Muscle of leg (tissue), 16 donors: ENCODE measurements at places on chromosomes 5 and 9. TPM values are rescaled to one million over a fixed set of nuclear protein-coding genes. Genes with fewer than 3 reads are reported as not detected.

DNA sequence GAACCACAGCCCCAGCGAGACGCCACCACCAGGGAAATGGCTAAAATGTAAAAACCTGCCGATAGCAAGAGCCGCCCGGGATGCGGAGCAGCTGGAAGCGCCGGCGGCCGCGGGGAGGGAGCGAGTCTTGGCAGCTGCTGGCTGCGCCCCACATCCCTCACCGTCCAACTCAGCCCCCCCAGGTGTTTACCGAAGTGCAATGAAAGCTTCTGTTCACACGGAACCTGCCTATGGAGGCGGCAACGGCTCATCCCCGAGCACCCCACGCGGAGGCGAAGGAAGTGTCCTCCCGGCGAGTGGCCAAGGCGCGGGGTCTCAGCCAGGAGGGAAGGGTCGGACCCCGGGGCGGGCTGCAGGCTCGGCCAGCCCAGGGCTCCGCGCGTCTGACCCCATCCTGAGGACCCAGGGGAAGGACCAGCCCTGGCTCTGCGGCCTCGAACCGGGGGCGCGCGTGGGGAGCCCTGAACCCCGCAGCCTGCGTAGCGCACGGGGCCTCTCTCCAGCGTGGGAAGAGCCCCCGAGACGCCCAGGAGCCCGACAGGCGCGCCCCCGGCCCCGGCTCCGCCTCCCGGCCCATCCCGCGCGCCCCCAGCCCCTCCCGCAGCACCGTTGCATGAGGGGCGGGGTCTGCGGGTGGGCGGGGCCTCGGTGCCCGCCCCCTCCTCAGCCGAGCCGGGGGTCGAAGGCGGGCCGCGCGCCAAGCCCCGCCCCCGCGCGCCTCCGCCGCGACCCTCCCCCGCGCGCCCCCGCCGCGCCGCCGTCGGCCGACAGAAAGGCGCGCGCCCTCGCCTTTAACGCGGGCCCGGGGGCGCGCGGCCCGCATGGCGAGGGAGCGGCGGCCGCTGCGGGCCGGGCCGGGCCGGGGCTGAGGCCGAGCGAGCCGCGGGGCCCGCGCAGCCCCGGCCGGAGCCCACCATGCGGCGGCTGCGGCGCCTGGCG, at the start of gene DIPK1B:
Gene DIPK1B, plus strand, starts transcription at position 822 of the 939 bp plus-strand sequence. Its CDS starts 94 bp downstream, at position 916.
- peak; percentile 67 for DNase-seq

DNA sequence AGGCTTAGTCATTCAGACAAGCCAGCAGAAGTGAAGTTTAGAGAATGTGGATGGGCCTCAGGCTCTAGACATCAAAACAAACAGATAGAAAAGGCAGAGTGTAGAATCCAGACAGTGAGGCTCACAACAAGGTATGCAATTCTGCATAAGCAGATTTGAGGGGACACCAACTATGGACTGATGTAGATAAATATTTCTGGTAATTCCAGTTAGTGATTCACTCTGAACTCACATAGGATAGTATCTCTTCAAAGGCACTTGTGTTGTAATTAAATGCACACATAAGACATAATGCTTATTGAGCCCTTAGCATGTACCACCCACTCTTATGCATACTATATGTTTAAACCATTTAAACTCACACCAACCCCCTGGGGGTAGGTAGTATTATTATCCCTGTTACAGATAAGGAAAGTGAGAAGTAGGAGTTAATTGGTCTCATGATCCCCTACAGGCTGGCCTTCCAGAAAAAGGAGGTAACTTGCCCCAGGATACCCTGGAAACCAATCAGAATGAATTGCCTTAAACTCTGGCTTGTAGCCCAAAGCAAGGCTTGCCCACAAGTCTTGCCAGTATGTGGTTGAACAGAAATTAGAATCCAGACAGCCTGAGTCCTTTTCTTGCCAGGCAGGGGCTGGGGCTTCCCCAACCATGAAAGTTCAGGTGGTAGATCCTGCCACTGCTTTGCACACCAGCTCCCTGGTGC, 39.5 kb upstream of the HSPB3 start:
- DNase-seq: no peak

DNA sequence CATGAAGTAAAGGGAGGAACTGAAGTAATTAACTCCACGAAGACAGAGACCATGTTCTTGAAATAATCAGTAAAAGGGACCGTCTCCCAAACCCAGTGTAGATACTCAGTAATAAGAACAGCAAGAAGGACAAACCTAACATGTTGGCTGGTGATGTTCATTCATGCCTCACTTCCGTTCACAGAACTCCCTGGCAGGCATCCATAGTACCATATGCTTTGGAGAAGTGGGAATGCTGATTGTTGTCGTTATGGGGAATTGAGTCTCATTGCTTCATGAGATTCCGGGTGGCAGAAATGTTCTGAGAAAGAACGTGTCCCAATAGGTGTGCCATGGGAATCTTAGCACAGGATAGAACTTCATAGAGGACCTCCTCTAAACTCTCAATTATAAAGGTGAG, 452.3 kb downstream of the ZSWIM6 start:
- DNase-seq: peak; percentile 6

- peak; percentile 49 for DNase-seq
These were observed 3.9 kb downstream of the MEGF9 start for GRCh38 chr9:120710110-120710981.

DNA sequence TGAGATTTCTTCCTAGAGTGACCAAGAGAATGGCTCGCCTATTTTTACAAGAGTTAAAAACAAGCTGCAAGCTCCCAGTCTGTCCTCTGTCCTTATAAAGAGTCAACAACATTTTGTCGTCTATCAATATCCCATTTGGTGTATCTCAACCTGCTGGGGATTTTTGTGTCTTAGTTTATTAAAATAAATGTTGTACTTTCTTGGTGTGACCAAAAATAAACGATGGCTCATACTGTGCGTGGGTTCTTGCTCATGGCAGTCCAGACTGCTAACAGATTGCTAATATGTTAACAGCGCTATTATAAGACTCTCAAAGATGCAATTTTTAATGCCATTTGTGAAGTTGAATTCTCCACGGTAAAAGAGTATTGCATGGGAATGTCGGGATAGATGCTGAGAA, 569.9 kb downstream of the GABRG2 start:
- no peak for DNase-seq

- peak; percentile 83 for DNase-seq
These were observed 748.7 kb downstream of the TLE4 start for GRCh38 chr9:80320480-80320879.

GRCh38 chr5:62977661-62978060, 399.0 kb downstream of the LRRC70 start:
- no peak for DNase-seq

GRCh38 chr5:79236362-79236969, 535 bp downstream of the JMY start:
- peak; percentile 52 for DNase-seq

DNA sequence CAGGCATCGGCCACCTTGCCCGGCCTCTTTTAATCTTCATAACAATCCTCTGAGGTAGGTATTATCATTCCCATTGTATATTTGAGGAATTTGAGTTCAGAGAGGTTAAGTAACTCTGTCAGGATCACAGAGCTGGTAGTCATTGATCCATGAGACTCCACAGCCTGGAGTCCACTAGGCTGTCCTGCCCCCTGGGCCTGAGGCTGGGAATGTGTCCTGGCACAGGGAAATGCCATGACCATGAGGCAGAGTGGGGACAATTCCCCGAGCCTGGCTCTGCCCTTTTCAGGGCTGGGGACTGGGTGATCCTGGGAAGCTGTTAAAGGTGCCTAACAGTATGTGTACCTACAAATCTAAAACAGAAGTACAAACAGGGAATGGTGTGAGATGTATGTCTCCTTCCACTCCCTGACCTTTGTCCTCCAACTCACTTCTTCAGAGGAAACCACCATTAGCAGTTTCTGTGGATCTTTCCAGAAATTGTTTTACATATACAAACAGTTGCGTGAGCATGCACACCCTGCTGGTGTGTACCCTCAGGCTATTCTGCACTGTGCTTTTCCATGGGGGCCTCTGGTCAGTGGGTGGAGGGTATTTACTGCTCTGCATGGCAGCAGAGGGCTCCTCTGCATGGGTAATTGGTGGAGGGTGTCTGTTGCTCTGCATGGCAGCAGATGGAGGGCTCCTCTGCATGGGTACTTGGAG, 53.8 kb downstream of the NDST1 start:
- DNase-seq: no peak

- peak; percentile 81 for DNase-seq
These were observed 82.5 kb downstream of the ESM1 start for GRCh38 chr5:54902791-54903473.

GRCh38 chr5:61748121-61748520, 416.1 kb downstream of the ZSWIM6 start:
- DNase-seq: no peak

DNA sequence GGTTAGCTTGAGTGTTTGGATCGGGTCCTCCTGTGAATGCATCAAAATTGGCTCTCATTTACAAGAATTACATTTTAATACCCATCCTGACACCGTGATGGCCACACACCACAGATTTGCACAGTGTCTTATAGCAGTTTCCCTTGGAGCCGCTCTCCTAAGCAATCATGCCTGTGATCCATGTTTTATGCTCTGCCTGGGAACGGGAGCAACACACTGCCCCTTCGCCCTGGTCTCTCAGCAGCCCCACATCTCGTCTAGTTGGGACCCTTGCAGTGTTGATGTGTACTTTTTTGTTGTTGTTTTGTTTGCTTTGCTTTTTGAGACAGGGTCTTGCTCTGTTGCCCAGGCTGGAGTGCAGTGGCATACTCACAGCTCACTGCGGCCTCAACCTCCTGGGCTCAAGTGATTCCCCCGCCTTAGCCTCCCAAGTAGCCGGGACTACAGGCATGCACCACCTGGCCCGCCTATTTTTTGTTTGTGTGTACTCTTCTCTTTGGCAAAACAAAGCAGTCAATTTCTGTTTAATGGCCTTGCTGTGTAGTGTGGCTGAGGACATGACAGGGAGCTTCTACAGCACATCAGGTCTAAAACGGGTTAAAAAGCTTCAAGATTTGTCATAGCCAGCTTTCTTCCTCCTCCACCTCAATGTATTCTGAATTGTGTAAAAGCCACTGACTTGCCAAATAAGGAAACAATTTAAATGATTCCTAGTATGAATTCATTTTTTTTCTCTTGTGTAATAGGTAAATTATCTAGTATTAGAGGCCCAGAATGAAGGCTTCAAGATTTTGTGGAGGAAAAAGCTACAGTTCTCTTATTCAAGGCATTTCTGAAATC, 101.6 kb upstream of the TBCA start:
- DNase-seq: no peak

DNA sequence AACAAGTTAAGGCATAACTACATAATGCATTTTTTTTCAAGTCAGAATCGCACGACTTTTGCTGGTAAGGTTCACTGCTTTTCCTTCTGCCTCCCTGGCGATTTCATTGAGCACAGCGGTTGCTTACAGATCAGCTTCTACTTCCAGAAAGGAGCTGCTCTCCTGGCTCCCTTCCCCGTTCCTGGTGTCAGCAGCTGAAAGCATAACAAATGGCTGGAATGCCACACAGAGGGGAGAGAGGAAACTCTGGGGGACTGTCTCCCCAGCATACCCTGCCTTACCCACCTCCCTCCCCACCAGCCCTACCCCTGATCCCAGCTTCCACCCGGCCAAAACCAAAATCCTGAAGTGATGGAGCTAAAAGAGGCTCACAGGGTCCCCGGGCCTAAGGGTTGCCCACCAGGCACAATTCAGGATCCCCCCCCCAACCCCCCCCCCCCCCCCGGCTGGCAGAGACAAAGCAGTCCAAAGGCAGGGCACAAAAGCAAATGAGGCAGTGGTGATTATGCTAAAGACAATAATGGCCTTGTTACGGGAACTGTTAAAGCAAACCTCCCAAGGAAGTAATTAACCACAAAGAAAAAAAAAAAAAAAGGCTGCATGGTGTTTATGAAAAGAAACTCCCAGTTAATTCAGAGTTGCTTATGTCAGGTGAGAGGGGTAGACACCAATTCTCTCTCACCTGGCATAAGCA, 126.1 kb upstream of the WWC1 start:
- DNase-seq: peak; percentile 68

Gene LRRC70
- total RNA-seq: 5.8 TPM

Gene LCNL1
- total RNA-seq: 0.53 TPM

Gene DMRTA1
- total RNA-seq: 0.35 TPM
